ENCODE measurements at places on chromosomes 1 and 21. TPM values are rescaled to one million over a fixed set of nuclear protein-coding genes. Genes with fewer than 3 reads are reported as not detected.

DNA sequence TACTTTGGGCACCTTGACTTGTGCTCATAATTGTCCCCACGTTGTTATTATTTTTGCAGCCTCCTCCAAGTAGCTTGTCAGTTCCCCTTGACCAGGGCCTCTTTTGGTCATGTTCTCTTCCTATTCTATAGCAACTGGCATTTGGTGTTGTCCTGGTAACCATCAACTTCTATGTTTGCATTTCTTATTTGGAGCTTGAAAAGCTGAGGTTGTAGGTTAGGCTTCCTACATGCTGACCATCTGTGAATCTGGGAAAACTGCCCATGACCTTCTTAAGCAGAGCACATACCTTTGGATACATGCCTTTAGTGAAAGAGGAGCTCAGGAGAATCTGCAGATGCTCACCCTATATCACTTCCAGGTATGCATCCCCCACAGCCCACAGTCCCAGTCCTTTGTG lies 160.8 kb downstream of the HHAT start:
- H3K4me1 ChIP-seq: no peaks in the 10 kb centered on the region
- no peak for DNase-seq
- H3K36me3 ChIP-seq: no peaks in the 10 kb centered on the region
- H3K27ac ChIP-seq: no peak overlapping the region
- H3K4me3 ChIP-seq: no peak overlapping the region

DNA sequence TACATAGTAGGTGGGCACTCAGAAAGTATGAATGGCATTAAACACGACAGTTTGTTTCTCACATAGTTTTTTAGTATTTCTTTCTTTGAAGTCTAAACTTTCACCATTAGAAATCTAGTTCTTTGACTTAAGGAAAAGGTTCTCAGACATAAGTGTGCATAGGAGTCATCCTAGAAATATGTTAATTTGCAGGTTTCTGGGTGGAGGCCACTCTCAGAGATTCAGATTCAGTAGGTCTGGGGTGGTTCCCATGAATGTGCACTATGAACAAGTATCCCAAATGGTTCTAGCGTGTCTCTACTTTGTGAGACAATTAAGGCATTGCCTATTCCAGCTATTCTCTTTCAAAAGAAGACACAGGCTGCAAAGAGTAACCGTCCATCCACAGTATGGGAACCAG lies 119.3 kb downstream of the NGF start:
- DNase-seq: no peak
- H3K36me3 ChIP-seq: no peaks in the 10 kb centered on the region
- no peaks in the 10 kb centered on the region for H3K4me1 ChIP-seq
- H3K27ac ChIP-seq: no peak overlapping the region
- no peak overlapping the region for H3K4me3 ChIP-seq

DNA sequence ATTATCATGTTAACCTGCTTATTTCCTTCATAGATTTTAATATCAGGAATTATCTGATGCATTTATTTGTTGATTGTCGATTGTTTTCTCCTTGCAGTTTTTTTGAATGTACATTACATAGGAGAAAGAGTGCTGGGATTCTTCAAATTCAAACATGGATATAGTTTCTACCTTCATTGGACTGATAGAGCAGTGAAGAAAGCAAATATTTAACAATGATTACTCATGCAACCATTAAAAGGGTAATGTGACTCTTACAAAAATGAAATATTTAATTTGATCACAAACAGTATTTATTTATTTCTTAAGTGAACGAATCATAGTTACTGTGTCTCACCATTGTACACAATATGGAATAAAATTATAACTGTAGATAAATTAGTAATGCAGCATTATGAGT lies 350.9 kb downstream of the BRINP3 start:
- no peak overlapping the region for H3K4me3 ChIP-seq
- H3K4me1 ChIP-seq: no peaks in the 10 kb centered on the region
- H3K27me3 ChIP-seq: no peaks in the 10 kb centered on the region
- DNase-seq: no peak

The HSD3B2 gene
- not detected for total RNA-seq

- no peak overlapping the region for H3K27ac ChIP-seq
- H3K4me3 ChIP-seq: no peak overlapping the region
- no peaks in the 10 kb centered on the region for H3K4me1 ChIP-seq
- no peak for DNase-seq
Measured at GRCh38 chr1:221078260-221078965, 199.2 kb downstream of the HLX start.

GRCh38 chr1:83697961-83698360 lies 301.0 kb downstream of the TTLL7 start:
- no peak for DNase-seq
- H3K4me1 ChIP-seq: no peaks in the 10 kb centered on the region
- no peak overlapping the region for H3K27ac ChIP-seq
- no peaks in the 10 kb centered on the region for H3K36me3 ChIP-seq
- H3K27me3 ChIP-seq: no peaks in the 10 kb centered on the region

DNA sequence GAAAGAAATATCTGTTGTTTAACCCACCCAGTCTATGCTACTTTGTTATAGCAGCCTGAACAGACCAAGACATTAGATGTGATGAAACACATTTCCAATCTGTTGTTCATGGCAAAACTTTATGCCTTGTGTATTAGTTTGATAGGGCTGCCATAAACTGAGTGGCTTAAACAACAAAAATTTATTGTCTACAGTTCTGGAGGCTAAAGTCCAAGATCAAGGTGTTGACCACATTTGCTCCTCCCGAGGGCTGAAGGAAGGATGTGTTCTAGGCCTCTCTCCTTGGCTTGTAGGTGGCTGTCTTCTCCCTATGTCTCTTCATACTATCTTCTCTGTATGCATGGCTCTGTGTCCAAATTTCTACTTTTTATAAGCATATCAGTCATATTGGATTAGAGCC lies 94.1 kb upstream of the HIVEP3 start:
- H3K4me1 ChIP-seq: no peaks in the 10 kb centered on the region
- H3K4me3 ChIP-seq: no peak overlapping the region
- no peaks in the 10 kb centered on the region for H3K36me3 ChIP-seq

- H3K36me3 ChIP-seq: no peaks in the 10 kb centered on the region
- no peak within 1 kb of the TSS for H3K27ac ChIP-seq
- H3K4me1 ChIP-seq: no peaks in the 10 kb centered on the region
- no peaks in the 10 kb centered on the region for H3K27me3 ChIP-seq
Measured at GRCh38 chr1:159431904-159432303, at the start of gene OR10J4. Gene OR10J4, plus strand, starts transcription at chr1:159432204.

The C1orf185 gene
- total RNA-seq: not detected

The LCE3E gene
- total RNA-seq: not detected

Measured in breast epithelium (tissue), 4 donors.